Ovary (tissue), 10 donors: ENCODE measurements at places on chromosomes 7 and 10.

- no peak for DNase-seq
Observed at GRCh38 chr7:89661876-89662275, 492.4 kb upstream of the STEAP1 start.

GRCh38 chr7:14761510-14762296 is 140.8 kb downstream of the DGKB start:
- DNase-seq: no peak

DNA sequence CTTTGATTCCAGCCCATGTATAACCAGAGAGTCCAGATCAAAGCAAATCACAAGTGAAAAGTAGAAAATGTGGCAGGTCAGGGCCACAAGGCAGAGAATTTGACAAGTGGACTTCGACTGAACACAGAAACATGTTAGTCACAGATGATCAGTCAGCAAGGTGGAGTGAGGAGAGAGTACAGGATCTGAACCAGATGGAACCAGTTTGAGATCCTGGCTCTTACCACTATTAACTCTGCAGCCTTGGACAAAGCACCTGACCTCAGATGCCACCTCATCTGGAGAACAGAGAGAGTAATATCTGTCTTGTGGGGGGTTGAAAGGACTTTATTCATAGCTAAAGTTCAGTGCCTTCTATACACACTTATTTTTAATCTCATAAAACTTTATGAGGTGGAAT is 4.4 kb downstream of the MRLN start:
- no peak for DNase-seq

DNA sequence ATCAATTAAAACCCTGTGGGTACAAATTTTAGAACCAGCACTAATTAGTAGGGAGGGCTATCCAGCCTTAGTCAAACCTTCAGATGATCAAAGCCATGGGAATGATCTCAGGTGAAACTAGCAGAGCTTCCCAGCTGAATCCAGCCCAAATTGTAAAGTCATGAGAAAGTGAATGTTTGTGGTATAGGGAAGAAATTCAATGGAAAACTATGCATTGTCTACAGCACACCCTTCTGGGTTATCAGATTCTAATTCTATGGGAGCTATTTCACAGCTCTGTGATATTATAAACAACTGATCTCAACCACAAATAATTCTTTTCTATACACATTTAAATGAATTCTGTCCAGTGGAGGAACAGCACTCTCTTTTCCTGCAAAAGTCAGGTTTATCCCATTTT is 24.6 kb upstream of the BMPER start:
- DNase-seq: no peak

DNA sequence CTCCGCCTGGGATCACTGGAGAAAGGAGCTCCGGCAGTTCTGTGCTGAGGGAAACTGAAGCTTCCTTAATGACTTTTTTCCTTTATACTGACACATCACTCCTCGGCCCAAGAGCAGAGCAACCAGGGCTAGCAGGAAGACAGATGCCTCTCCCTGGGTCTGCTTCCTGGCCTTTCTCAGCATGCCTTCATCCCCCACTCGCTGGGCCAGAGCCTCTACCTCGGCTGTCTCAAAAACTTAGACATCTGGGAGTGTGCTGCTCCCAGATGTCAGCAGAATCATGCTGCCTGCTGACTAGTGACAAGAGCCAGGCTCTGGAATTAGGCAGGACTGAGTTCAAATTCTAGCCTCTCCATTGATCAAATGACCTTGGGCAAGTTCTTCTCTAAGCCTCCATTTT is 24.4 kb upstream of the LRRC4 start:
- no peak for DNase-seq

- DNase-seq: no peak
Observed at GRCh38 chr10:48274636-48275035, at the start of gene FRMPD2. FRMPD2 (minus strand) TSS chr10:48274696; CDS start chr10:48274567, 129 bp downstream.

DNA sequence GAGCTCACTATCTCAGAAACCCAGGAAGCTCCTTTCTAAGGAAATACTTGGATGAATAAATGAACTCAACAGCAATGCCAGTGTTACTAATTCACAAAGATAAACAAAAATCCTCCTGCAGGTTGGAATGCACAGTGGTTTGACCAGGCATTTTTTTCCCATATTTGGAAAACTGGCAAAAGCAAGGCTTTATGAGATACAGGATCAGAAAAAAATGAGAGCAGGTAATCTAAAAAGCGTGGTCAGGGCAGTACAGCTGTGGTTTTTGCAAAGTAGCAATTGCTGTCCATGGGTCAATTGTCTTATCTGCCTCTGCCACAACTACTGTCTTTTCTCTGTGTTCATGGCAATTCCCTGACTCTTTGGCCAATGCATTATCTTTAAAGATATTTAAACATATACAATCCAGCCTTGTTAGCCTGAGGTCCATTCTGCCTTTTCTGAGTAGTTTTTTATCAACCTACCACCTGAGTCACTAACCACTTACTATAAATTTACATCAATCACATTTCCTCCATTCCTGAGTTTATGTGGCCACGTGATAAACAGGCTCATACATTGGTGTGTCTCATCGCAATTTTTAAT is 564.5 kb upstream of the IGFBP3 start:
- DNase-seq: no peak

DNA sequence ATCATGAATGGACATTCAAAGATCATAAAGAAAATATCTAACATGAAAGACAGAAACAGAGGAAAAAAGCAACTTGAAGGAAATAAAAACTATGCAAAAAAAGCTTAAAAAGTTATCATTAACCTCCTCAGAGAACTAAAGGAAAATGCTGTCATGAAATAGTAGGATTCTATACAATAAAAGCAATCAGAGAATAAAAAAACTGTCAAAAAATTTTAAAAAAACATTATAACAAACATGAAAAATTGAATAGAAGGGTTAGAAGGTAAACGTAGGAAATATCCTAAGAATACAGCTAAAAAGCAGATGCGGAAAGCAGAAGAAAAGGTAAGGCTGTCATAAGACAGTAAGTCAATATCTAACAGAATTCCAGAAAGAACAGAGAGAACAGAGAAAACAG is 44.8 kb downstream of the SGMS1 start:
- no peak for DNase-seq

GRCh38 chr7:35681231-35682029 is 13.5 kb downstream of the HERPUD2 start:
- no peak for DNase-seq

DNA sequence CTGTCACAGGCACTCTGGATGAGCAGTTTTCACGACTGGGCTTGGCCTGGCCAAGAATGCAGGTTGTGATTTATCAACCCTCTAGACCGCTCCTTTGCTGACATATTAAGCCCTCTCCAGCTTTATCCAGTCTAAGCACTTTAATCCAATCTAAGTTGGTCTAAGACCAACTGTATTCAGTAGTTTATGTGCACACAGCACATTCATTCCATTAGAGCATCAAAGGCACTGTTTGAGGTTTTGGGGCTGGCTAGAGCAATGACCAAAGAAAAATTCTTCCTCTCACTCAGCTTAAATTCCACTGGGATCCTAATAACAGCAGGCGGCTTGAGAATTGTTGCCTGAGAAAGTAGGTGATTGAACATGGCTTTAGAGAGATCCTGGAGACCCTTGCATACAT is 176.0 kb upstream of the INSYN2A start:
- no peak for DNase-seq

GRCh38 chr10:22053048-22053447 is 49.5 kb upstream of the DNAJC1 start:
- DNase-seq: no peak

DNA sequence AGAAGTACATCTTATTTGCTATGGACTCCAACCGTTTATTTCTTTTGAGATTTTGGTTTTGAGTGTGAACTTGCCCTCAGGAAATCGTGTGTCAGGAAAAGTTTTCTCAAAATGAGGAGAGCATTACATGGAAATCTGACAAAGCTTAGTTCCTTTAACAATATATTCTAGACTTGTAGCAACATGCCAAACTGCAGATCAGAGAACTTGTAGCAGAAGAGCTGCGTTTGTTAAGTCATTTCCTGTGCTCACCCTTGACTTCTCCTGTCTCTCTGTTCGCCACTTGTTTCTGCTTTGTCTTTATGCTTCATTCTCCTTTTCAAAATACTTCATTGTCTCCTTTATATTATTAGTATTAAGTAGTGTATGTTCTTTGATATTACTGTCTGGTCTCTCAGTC is 116.6 kb upstream of the FOXP2 start:
- no peak for DNase-seq

DNA sequence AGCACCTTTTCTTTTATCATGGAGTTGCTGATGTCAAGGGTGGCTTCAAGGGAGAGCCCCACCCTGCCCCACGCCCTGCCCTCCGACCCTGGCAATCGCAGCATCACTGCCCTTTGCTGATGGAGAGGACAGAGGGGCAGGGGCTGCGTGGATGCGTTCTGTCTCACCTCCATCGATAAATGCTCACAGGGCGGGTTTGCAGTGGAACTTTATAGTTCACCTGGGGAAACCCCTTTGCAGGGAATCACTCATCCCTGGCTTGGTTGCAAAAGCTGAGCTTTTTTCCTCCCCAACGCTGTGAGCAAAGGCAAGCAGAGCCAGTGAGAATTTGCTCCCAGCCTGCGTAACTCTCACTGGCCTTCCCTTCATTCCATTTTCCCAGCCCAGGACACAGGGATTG is 176.8 kb downstream of the WDR37 start:
- DNase-seq: no peak

DNA sequence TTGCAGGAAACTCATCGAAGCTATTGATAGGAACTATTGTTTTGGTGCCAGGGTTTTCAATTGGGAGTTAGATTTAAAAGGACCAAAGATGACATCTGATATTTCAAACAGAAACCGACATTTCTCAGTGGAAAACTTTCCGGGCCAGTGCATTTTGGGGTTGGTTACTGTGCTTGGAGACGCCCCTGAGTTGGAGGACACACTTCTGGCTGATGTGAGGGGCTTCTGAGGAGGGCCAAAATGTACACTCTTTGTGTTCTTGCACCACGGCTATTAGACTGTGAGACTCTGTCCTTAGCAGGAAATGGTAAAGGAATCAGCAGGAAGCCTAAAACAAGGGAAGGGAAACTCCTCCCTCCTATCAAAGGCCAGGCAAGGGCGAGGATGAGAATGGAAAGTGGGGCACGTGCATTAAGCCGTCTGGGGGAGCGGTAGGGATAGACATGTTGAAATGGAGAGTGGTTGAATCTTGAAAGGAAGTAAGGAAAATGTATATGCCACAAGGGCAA is 1.8 kb upstream of the SRGN start:
- no peak for DNase-seq

DNA sequence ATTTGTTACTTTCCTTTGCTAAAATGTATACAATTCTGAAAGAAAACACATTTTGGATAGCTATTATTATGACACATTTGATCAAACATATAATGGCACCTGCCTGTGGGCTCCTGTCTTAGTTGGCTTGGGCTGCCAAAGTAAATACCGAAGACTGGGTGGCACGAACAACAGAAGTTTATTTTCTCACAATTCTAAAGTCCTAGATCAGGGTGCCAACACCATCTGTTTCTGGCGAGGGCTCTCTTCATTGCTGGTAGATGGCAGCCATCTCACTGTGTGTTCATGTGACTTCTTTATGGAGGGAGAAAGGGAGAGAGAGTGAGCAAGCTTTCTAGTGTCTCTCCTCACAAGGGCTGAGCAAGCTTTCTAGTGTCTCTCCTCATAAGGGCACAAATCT is 195.8 kb upstream of the FAM3C start:
- no peak for DNase-seq
